Inflammatory macrophage treated with lipopolysaccharide for 4 hours (primary cell): ENCODE measurements at places on chromosomes 6 and 20.

DNA sequence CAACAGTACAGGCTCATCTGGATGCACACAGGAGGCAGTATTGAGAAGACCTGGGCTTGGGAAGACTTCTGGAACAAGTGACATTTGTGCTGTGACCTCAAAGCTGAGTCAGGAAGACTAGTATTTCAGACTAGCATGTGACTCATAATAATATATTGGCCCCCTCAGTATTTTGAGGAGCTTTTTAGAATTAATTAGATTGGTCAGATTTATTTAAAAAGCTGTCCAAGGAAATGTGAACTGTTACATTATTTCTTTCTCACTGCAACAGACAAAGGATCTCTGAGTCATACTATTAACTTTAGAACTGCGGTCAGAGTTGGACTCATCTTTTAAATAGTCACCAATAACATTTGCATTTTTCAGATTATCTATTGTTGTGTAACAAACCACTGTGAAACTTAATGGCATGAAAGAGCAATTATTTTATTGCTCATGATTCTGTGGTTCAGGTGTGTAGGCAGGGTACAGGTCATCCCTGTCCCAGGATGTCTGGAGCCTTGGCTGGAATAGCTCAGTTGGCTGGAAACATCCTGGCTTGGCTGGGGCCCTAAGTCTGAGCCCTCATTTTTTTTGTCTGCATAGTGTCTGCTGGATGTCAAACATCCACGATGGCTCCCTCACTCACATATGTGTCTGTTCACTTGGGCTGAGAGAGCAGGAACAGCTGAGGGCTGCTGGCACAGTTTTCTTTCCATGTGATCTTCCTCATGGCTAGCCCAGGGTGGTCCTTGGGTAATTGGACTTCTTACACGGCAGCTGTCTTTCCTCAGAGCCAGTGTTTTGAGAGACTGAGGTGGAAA, 46.9 kb downstream of the MAP3K4 start:
- peak; percentile 7 for DNase-seq

DNA sequence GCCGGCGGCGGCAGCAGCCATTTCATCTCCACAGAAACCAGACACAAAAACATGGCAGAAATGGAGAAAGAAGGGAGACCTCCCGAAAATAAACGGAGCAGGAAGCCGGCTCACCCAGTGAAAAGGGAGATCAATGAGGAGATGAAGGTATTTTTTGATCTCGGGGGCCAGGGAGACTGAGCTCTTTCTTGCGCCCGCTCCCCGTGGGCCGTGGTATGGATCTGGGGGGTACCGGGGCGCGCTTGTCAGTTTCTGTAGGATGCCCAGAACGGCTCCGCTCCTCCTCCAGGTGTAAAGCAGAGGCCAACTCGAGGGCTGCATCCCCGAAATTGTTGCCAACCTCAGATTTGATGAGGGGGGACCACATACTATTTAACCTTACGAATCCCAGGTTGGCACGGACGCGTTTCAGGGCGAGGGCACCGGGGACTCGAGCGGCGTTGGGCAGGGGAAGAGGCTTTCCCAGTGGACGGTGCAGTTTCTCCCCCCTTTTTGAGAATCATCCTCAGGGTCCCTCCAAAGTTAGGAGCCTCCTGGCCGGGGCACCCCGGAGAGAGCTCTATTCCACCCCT, 735 bp downstream of the SOBP start:
- DNase-seq, result no peak

GRCh38 chr20:32515631-32516101, 69.5 kb downstream of the NOL4L start:
- no peak for DNase-seq

DNA sequence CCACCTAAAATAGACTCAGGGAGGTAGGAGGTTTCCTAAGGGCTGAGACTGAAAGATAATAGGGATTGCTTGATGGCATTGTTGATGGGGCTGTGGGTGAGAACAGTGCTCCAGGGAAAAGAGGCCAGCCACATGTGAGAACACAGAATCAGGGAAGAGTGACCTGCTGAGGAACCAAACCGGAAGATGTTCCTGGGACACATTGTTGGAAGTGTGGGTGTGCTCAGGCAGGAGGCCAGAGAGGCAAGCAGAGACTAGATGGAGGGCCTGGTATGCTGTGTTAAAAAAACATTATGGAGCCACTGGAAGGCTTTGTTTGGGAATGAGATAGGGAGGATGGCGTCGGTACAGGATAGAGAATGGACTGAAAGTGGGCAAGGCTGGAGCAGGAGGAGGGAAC, 23.3 kb downstream of the RNF144B start:
- DNase-seq, result no peak

DNA sequence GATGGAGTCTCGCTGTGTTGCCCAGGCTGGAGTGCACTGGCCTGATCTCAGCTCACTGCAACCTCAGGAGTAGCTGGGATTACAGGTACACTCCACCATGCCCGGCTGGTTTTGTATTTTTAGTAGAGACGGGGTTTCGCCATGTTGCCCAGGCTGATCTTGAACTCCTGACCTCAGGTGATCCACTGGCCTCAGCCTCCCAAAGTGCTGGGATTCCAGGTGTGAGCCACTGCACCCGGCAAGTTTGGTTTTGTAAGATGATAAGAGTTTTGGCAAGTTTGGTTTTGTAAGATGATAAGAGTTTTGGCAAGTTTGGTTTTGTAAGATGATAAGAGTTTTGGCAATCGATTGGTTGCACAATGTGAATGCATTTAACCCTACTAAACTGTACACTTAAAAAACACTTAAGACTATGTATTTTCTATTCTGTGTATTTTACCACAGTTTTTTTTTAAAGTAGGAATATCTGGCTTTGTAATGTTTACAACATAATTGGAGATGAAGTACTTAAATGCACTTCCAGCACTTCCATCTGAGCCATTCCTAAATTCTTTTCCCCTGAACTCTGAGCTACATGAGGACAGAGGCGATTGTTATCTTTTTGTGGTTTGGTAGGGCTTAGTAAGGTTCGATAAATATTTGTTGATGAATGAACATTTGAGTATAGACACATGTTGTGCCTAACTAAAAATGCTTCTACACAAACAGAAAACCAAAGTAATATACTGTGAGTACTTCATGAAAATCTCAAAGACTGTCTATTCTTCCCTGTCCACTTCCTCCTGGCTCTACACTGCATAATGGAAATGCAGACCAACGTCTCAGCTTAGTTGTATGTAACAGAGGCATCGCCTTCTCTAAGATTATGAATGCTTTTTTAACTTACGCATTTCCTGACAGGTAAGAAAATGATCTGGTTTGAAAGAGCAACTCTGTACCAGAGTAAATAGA, 18.8 kb downstream of the SAMHD1 start:
- no peak for DNase-seq

DNA sequence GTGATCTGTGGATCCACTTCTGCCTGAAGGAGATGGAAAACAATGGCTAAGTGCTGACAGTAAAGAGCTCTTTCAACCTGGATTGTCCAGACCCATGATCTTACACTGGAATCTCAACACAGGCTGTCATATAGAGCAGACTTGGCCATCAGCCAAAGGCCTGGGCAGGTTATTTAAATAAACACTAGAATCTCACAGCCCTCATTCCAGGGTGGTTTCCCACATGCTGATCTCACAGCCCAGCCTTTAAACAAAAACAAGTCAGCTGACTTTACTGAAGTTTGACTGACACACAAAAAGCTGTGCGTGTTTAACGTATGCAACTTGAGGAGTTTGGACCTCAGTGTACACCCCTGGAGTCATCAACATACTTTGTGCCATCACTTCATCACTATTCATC, 28.4 kb downstream of the SYNDIG1 start:
- DNase-seq, result no peak

DNA sequence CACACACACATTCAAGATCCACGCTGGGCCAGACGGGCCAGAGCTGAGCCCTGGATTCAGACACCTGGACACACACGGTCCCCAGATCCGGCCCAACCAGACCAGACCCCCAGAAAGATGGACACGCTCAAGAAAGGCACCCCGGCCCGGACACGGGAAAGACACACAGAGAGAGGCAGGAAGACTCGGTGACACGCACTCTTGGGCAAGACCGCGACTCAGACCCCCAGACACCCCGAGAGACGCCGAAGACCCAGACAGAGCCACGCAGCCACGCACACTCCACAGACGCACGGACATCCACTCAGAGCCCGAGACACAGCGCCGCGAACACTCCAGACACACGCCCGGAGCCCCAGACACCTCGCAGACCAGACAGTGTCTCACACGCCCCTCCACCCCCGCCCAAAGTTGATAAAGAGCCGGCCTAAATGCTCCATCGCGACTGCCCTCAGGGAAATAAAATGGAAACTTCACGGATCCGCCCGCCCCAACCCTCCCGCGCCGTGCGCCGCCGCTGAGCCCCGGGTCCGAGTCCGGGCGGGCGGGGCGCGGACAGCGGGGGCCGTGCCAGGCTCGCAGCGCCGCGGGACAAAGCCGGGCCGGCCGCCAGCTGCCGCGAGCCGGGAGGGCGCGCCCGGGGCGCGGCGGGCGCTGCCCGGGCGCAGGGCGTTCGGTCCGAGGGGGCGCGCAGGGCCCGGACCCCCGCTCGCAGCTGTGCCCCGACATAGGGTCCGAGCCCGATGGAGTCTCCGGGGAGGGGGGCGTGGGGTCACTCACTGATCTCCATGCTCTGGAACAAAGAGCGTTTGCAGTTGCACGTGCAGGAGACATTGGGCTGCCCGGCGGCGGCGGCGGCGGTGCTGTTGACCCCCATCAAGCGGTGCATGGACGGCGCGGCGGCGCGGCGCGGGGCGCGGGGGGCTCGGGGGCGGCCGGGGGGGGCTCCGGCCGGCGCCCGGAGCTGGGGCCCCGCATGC, 831 bp downstream of the PMEPA1 start:
- DNase-seq, result no peak

GRCh38 chr6:41286544-41287346, at the start of gene TREM1:
TREM1 (minus strand) TSS chr6:41286682; CDS start chr6:41286655, 27 bp downstream.
- peak; percentile 98 for DNase-seq

DNA sequence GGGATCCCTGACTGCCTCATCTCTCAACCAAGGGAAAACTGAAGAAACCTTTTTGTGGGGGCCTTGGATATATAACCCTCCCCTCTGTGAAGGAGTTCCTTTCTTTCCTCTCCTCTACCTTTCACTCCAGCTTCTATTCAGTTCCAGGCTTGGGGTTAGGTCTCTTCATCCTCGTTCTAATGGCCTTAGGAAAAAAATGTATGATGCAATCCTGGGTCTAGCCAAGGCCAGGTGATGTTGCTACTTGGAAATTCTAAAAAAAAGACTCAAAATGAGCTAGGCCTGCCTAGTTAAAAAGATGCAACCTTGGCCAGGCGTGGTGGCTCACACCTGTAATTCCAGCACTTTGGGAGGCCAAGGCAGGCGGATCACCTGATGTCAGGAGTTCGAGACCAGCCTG, 7.6 kb downstream of the ABCC10 start:
- no peak for DNase-seq
